ENCODE measurements at places on chromosomes 11 and 22. TPM values are rescaled to one million over a fixed set of nuclear protein-coding genes. Genes with fewer than 3 reads are reported as not detected.

- no peak for DNase-seq
Measured at GRCh38 chr11:43988040-43988817, 45.8 kb downstream of the C11orf96 start.

DNA sequence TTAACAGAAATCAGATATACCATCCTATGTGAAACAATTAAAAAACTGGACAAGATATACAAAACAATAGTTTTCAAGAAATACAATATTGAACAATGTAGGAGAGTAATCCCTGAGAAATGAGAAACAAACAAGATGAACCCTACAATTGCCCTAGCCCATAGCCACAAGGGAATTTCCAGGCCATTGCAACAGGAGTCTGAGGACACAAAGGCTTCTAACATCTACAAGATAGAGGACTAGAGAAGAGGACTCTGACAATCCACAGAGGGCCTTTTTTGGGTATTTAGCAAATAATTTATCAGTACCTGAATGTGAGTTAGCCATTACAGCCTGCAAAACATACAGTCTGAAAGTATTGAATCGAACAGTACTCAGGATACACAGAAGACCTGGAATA is 251.7 kb downstream of the GRM5 start:
- no peak for DNase-seq

DNA sequence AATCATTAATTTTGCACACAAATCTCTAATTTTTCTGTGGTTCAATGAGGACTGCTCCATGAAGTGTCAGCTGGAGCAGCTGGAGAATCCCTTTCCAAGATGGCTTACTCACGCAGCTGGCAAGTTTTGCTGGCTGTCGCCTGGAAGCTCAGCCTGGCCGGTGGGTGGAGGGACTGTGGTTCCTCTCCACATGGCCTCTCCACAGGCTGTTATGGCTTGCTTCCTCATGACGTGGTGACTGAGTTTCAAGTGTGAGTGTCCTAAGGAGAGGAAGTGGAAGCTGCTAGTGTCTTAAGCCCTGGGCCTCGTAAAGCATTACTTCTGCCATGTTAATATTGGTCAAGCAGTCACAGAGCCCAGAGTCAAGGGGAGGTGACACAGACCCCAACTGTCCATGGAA is 14.0 kb upstream of the NRIP3 start:
- DNase-seq = no peak

- no peak for DNase-seq
Measured at GRCh38 chr11:299081-299891, at the start of gene IFITM5. Gene IFITM5, minus strand, starts transcription at chr11:299526. Its CDS starts 36 bp downstream, at chr11:299490.

The ZNF215 gene
- 12.8 TPM for total RNA-seq

GRCh38 chr11:19849107-19849789 is 136.6 kb downstream of the NAV2 start:
- DNase-seq = no peak

GRCh38 chr11:8908099-8908498 is 2.9 kb upstream of the AKIP1 start:
- no peak for DNase-seq

The DTX4 gene
- 0.21 TPM for total RNA-seq

The PYGM gene
- 0.39 TPM for total RNA-seq

DNA sequence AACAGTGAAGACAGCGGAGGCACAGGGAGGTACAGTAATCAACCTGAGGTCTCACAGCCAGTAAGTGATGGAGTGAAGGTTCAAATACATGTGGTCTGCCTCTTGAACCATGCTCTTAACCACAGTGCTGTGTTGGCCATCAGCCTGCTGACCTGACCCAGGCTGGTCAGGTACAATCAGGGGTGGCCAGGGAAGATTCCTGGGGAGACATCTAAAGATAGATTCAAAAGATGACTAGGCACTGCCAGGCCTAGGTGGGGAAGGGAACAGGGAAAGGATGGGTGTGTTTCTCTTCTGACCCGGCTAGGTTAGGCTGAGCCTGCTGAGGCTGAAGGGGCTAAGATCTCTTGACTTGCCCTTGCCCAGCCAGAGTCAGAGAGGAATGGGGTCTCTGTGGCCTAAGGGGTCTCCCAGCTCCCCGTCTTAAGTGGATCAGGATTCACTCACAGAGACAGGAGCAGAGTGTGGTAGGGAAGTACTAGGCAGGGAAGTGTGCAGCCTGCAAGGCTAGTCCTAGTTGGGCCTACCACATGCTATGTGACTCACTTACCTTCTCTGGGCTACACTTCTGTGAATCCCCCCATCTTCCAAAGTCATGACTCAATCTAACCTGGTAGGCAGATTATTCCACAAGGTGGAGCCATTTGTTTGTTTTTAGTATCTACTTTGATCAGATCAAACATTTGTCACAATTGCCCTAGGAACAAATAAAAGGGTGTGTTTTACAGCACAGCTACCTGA is 10.4 kb upstream of the SREBF2 start:
- DNase-seq = peak; percentile 33

The RASSF10 gene
- total RNA-seq = not detected

The CD3G gene
- 0.15 TPM for total RNA-seq

The SNX32 gene
- total RNA-seq = not detected

DNA sequence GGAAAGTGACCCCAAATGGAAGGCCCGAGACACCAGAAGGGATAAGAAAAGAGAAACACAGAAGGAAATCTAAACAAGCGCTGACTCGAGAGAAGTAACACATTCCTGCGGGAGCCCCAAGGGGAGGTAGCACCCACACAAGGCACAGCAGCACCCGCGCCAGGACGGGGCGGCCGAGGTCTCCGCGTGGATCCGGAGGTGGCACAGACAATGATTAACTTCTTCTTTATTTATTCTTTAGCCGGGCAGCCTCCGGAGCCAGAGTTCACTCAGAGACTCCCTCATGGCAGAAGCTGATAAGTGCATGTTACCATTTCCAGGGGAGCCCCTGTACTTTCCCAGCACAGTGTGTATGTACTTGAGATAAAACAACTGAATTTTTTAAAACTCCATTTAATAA is 5.1 kb downstream of the TOLLIP start:
- no peak for DNase-seq

- DNase-seq = no peak
Measured at GRCh38 chr22:49094151-49094550, 733.5 kb downstream of the BRD1 start.

- no peak for DNase-seq
Measured at GRCh38 chr11:64286801-64287159, 1.1 kb downstream of the GPR137 start.

DNA sequence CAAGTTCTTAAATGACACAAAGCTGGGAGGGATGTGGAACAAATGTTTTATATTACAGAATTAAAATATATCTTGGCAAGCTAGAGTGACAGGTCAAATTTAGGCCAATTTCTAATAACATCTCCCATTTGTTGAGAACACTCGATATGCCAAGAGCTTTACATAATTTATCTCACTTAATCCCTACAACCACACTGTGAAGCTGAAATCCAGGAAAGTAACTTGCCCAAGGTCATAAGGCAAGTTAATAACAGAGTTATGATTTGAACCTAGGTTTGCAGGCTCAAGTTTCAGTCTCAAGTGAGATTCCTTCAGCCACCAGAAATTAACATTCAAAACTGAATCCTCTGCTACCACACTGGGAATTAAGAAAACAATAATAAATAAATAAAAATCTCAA is 38.3 kb downstream of the RAB30 start:
- no peak for DNase-seq

- no peak for DNase-seq
Measured at GRCh38 chr11:18314784-18315523, 7.0 kb downstream of the HPS5 start.

GRCh38 chr22:46517255-46517761 is 20.1 kb downstream of the CELSR1 start:
- DNase-seq = no peak

The BEST1 gene
- total RNA-seq = 0.13 TPM

DNA sequence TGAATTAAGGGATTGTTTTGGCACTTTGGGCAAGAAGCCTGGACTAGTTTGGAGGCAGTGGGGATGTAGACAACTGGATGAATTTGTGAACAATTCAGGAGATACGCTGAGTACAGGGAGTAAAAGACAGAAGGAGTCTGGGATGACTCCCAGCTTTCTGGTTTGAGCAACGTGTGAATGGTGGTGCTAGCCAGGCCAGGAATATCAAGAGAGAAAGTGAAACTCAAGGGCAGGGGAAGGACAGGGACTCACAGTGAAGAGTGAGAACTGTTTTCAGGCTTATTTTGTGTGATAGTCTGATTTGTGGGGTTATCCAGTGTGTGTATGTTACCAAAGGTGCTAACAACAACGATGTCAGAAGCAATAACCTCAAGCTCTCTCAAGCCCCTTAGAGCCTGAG is 15.9 kb downstream of the CHRM1 start:
- no peak for DNase-seq

- no peak for DNase-seq
Measured at GRCh38 chr22:32752816-32753520, 48.5 kb upstream of the TIMP3 start.

DNA sequence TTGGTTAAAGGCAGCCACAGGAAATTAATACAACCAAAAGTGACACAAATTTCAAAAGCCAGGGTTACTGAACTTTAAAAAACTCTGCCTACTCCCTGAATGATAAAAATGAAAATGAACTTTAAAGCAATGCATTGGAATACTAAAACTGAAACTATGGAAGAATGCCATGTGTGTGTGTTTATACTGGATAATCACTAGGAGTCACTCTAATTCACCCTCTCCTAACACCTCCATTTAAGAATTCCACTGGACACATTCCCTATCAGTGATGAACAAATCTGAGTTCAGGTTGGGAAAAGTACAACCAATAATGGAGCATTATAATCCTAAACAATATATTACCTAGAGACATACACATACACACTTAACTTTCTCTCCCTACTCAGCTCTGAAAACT is 27.5 kb upstream of the PLAAT3 start:
- no peak for DNase-seq

- no peak for DNase-seq
Measured at GRCh38 chr11:46253258-46254132, 24.0 kb upstream of the CREB3L1 start.

GRCh38 chr11:118180300-118180703 is 3.9 kb upstream of the SCN2B start:
- no peak for DNase-seq

GRCh38 chr11:119106564-119107537 is at the start of gene C2CD2L:
Gene C2CD2L, plus strand, starts transcription at chr11:119107344. Its CDS starts 398 bp downstream, at chr11:119107742.
- DNase-seq = no peak

DNA sequence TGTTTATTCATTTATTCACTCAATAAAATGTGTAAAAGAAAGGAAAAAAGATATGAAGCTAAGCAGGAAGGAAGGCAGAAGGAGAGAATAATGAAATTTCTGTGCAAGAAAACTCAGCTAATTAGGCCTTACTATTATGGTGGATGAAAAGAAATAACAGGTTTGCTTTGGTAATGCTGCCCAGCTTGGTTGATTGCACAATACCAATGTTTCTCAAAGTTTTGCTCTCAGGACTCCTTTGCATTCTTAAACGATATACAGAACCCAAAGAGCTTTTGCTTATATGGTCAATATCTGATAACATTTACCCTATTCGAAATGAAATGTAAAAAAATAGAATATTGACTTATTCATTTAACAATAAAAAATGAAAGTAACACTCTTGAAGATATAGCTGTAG is 7.3 kb upstream of the CTSC start:
- DNase-seq = no peak

The LSP1 gene
- 0.90 TPM for total RNA-seq

GRCh38 chr11:116975661-116976060 is 122.6 kb downstream of the SIK3 start:
- no peak for DNase-seq

GRCh38 chr22:22773979-22774604 is 113.5 kb upstream of the IGLL5 start:
- DNase-seq = no peak

- no peak for DNase-seq
Measured at GRCh38 chr22:17097062-17097461, 12.3 kb downstream of the IL17RA start.

DNA sequence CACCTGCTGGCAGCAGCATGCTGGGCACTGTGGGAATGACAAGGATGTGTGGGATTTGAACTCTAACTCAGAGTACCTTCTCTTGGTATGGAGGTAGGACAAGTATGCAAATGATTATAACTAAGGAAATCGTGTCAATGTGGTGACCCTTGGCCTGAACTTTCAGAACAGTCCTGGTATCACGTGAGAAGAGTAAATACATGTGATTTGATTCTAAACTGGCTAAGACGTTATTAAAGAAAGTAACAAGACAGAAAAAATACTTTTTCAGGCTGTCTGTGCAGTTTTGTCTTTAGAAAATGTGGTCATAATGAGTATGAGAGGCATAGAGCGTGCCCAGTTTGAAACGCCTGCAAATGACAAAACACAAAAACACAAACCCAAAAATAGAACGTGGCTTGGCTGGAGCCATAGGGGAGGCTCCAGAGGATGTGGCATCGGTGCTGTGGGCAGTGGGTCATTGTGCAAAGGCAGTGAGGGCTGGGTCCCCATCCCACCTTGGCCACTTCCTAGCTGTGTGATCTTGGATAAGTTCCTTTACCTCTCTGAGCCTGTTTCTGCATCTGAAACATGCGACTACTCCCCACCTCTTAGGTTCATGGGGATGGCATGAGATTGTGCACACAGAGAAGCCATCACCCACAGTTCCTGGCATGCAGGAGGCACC is 18.4 kb upstream of the IL2RB start:
- no peak for DNase-seq

DNA sequence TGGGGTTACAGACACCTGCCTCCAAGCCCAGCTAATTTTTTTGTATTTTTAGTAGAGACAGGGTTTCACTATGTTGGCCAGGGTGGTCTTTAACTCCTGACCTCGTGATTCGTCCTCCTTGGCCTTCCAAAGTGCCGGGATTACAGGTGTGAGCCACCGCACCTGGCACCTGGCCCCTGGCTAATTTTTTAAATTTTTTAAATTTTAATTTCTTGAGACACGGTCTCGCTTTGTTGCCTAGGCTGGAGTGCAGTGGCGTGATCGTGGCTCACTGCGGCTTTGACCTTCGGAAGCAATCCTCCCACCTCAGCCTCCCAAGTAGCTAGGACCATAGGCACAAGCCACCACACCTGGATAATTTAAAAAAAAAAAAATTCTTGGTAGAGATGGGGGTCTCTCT is 14.6 kb downstream of the PPP6R2 start:
- DNase-seq = no peak

The POU2AF3 gene
- 0.64 TPM for total RNA-seq
